ENCODE measurements at places on chromosomes 6 and 20. TPM values are rescaled to one million over a fixed set of nuclear protein-coding genes. Genes with fewer than 3 reads are reported as not detected.

DNA sequence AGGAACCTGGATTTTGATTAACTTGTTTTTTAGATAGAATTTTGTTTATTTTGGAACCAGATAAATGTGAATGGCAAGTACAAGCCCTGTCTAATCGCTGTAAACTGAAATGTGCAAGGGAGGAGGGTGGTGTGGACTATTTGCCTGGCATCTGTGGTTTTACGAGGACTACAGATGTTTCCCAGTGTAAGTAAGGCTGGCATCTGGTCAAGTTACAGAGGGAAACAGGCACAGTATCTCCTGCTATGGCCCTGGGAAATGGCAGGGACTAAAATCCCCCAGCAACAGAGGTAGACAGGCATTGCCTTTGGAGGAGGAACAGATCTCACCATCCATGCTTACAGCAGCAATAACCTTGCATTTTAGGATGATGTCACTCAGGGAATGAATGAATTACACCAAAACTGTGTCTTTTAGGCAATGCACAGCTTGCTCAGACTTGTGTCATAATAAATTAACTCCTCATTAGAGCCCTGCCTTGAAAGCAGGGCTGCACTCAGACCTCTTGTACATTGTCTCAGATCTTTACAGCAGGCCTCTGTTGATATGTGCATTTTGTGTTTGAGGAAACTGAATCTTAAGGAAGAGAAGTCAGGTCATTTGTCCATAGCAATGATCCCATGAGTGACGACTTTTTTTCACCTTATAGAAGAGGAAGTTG is 96.2 kb downstream of the TCP11 start:
- no peak overlapping the region for H3K4me3 ChIP-seq
- no peaks in the 10 kb centered on the region for H3K36me3 ChIP-seq
- H3K27me3 ChIP-seq: no peaks in the 10 kb centered on the region
- H3K4me1 ChIP-seq: peaks cover 56% of the 10 kb centered on the region

DNA sequence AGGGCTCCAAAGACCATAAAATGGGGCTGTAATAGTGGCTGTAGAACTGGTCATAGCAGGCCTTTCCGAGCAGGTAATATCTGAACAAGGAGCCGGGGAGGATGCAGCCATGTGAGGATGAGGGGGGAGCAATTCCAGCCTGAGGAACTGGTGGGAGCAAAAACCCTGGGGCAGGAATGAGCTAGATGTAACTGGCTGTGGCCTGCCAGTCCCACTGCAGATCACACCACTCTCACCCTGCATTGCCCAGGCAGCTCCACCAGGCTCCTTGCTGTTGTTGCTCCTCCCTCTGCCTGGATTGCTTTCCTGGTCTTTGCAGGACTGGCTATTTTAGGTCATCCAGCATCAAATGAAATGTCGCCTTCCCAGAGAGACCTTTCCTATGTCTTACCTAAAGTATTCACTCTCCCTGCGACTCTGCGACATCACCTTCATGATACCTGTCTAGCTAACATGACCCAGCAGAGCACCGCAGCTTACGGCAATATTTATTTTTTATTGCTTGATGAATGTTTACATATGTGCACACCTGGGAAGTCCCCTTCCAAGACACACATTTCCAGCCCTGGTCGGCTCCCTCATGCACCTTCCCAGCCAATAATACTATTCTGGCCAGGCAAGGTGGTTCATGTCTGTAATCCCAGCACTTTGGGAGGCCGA is 2.4 kb upstream of the ZFP64 start:
- no peaks in the 10 kb centered on the region for H3K36me3 ChIP-seq
- H3K27ac ChIP-seq: no peak overlapping the region
- DNase-seq: peak; percentile 12
- no peaks in the 10 kb centered on the region for H3K4me1 ChIP-seq

NOX3 gene
- not detected for total RNA-seq

DNA sequence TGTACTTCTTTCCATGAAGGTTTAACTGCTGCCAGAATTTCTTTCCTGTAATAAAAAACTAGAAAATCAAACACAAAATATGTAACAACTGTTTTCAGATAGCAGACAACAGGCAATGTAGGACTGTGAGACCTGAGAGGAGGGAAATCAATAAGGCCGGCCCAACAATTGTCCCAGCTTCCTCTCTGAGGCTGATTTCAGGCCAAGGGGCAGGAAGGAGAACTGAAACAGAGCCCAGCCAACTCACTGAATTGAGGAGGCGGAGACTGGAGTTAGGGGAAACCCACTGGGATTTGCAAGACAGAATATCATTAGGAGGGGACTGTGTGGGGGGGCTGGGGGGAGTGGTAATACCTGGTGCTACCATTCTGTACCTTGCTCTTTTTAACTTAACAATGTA is 42.2 kb downstream of the FLRT3 start:
- H3K4me3 ChIP-seq: no peak overlapping the region
- H3K27me3 ChIP-seq: no peaks in the 10 kb centered on the region
- H3K27ac ChIP-seq: no peak overlapping the region
- H3K4me1 ChIP-seq: no peaks in the 10 kb centered on the region
- no peak for DNase-seq

DNA sequence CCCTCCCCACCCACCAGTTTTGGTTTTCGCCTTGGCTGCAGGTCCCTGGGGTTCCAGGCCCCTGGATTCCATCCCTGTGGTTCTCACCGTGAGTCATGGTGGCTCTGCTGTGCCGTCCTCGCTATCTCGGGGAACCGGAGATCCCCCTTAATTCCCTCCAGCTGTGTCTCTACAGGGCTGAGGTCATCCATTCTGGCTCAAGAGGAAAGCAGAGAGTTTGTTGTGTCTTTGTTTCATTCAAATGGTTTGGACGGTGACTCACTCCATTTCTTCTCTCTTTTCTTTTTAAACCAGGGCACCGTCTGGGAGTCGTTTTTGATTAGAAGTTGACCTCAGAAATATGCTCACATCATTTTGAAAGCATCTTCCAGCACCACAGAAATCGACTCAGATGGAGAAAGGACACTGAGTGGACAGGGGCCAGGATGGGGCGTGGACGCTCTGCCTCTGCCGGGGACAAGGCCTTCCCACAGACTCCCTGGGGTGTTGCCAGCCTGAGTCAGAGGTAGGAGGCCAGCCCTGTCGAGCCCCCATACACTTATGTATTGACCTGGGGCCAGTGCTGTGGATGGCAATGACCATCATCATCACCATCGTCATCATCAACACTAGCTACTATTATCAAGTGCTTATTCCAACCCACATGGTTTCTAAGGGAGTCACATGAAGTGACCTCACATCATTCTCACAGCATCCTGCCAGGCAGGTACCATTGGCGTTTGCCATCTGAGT is 176.2 kb downstream of the NFATC2 start:
- H3K4me3 ChIP-seq: no peak overlapping the region
- no peaks in the 10 kb centered on the region for H3K27me3 ChIP-seq
- peak overlapping the region; percentile 89 for H3K27ac ChIP-seq
- DNase-seq: peak; percentile 73
- no peaks in the 10 kb centered on the region for H3K36me3 ChIP-seq
- no peaks in the 10 kb centered on the region for H3K4me1 ChIP-seq

- H3K4me1 ChIP-seq: peaks cover 7% of the 10 kb centered on the region
- H3K36me3 ChIP-seq: no peaks in the 10 kb centered on the region
- no peak overlapping the region for H3K4me3 ChIP-seq
- no peak for DNase-seq
- H3K27me3 ChIP-seq: peaks cover 3% of the 10 kb centered on the region
These were observed 66.1 kb downstream of the SYNE1 start for GRCh38 chr6:152571089-152571488.

DNA sequence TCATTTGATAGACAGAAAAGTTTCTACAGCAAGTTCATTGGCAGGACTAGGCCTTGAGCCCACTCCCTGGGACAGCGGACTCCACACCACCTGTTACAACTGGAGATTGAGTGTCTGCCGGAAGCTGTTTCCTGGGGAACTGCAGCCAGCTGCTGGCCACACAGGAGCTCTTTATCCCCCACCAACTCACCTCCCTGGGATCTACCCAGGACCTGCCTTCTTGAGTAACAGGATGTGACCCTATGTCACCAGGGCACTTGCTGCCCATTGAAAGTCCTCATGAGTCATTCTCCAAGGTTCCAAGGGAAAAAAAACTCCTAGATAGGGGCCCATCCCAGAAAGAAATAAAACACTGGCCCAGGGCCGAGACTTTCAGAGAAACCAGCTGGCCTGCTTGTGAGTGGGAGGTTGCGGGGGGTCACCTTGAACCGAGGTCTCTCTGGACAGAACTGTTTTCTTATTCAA is 37.4 kb upstream of the SLC9A8 start:
- H3K27me3 ChIP-seq: no peaks in the 10 kb centered on the region
- H3K36me3 ChIP-seq: no peaks in the 10 kb centered on the region
- DNase-seq: peak; percentile 70
- peak overlapping the region; percentile 74 for H3K27ac ChIP-seq
- peaks cover 13% of the 10 kb centered on the region for H3K4me1 ChIP-seq

GRCh38 chr20:54212226-54212625 is 4.3 kb downstream of the PFDN4 start:
- H3K27me3 ChIP-seq: no peaks in the 10 kb centered on the region
- no peaks in the 10 kb centered on the region for H3K36me3 ChIP-seq
- H3K27ac ChIP-seq: no peak overlapping the region

NUP153 gene
- 29.5 TPM for total RNA-seq

KIF6 gene
- total RNA-seq: 0.28 TPM

DLL1 gene
- total RNA-seq: 3.3 TPM

DNA sequence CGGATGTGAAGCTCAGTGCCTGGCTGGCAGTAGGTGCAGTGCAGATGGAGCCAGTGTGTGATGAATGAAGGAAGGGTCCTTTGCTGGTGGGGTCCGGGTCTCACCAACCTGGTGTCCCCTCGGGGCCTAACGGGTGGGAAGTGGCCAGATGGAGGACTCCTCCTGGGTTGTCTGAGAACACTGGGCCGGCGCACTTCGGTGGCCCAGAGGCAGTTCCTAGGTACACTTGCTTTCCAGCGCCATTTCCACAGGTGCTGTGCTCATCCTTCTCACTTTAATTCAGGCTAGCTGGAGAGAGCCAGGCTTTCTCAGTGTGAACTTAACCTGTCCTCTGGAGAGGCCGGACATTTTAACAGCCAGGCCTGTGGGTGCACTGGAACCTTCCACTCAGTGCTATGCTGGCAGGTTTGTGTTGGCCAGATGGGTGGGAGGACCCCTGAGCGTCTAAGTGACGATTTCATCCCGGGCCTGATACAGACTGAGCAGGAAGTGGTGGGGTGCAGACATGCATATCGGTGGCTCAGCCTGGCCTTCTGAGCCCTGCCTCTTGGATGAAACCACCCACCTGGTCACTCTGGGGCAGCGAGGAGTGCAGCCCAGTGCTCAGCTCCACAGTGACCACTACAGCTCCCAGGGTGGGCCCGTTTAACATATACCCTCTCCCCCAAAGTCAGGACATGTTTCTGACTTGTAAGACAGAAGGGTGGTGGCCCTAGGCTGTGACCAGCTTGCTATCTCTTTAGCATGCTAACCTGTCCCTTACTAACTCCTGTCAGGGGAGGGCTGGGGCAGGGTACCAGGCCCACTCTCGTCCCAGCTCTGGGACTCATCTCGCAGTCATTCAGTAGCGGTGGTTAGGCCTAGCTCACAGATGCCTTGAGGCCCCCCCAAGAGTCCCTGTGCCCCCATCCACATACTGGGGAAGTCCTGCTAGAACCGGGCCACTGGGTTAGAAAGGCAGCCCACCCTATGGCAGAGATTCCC is 8.2 kb upstream of the PYGB start:
- no peak for DNase-seq
- no peak overlapping the region for H3K4me3 ChIP-seq
- peaks cover 12% of the 10 kb centered on the region for H3K4me1 ChIP-seq

- H3K36me3 ChIP-seq: no peaks in the 10 kb centered on the region
- peaks cover 4% of the 10 kb centered on the region for H3K4me1 ChIP-seq
- no peak for DNase-seq
- no peak overlapping the region for H3K4me3 ChIP-seq
- H3K27me3 ChIP-seq: no peaks in the 10 kb centered on the region
- no peak overlapping the region for H3K27ac ChIP-seq
These were observed 2.0 kb downstream of the FIG4 start for GRCh38 chr6:109693111-109693510.

ANGPT4 gene
- not detected for total RNA-seq

GRCh38 chr6:90939906-90940305 is 353.0 kb upstream of the MAP3K7 start:
- H3K27me3 ChIP-seq: no peaks in the 10 kb centered on the region
- no peaks in the 10 kb centered on the region for H3K36me3 ChIP-seq
- no peak for DNase-seq
- H3K27ac ChIP-seq: no peak overlapping the region
- no peaks in the 10 kb centered on the region for H3K4me1 ChIP-seq
- no peak overlapping the region for H3K4me3 ChIP-seq

GRCh38 chr6:44668391-44668930 is 281.0 kb downstream of the CDC5L start:
- peaks cover 7% of the 10 kb centered on the region for H3K27me3 ChIP-seq
- H3K4me3 ChIP-seq: no peak overlapping the region
- peaks cover 9% of the 10 kb centered on the region for H3K4me1 ChIP-seq
- no peak for DNase-seq

DNA sequence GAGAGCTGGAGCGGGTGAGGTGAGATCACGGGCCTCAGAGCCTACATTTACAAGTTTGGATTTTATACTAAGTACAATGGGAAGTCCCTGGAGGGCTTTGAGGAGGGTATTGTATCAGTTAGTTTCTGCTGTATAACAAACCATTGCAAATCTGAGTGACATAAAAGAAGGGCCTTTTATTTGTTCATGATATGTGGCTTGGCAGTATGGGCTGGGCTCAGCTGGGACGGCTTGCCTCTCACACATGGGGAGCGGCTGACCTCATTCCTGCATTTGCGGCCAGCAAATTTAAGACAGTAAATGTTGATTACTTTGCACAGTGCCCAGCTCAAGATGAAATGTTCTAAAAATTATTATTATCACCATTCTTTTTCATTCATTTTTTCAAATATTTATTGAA is 21.7 kb downstream of the GDAP1L1 start:
- no peaks in the 10 kb centered on the region for H3K27me3 ChIP-seq
- H3K4me1 ChIP-seq: no peaks in the 10 kb centered on the region
- DNase-seq: no peak
- no peak overlapping the region for H3K4me3 ChIP-seq
- H3K36me3 ChIP-seq: no peaks in the 10 kb centered on the region

SYCP2 gene
- 1.7 TPM for total RNA-seq

- H3K4me1 ChIP-seq: no peaks in the 10 kb centered on the region
- peak overlapping the region; percentile 11 for H3K27ac ChIP-seq
- no peak overlapping the region for H3K4me3 ChIP-seq
These were observed 1211.1 kb upstream of the GJE1 start for GRCh38 chr6:140921366-140922226.

GRCh38 chr6:137928286-137928685 is 61.2 kb downstream of the TNFAIP3 start:
- H3K27me3 ChIP-seq: no peaks in the 10 kb centered on the region
- no peaks in the 10 kb centered on the region for H3K36me3 ChIP-seq

BCAS1 gene
- total RNA-seq: 9.8 TPM

GRCh38 chr6:154433477-154434241 is 76.8 kb downstream of the CNKSR3 start:
- H3K27me3 ChIP-seq: no peaks in the 10 kb centered on the region
- H3K4me1 ChIP-seq: no peaks in the 10 kb centered on the region
- H3K27ac ChIP-seq: no peak overlapping the region
- no peaks in the 10 kb centered on the region for H3K36me3 ChIP-seq

CST5 gene
- total RNA-seq: 1.3 TPM

PSMB8 gene
- 25.7 TPM for total RNA-seq
